ENCODE measurements at places on chromosomes 3 and 15.
A peak's percentile ranks its signal among the peaks of the same experiment; 100 is the strongest.

- no peak for DNase-seq
Measured at GRCh38 chr15:43212951-43213350, 7.9 kb downstream of the EPB42 start.

DNA sequence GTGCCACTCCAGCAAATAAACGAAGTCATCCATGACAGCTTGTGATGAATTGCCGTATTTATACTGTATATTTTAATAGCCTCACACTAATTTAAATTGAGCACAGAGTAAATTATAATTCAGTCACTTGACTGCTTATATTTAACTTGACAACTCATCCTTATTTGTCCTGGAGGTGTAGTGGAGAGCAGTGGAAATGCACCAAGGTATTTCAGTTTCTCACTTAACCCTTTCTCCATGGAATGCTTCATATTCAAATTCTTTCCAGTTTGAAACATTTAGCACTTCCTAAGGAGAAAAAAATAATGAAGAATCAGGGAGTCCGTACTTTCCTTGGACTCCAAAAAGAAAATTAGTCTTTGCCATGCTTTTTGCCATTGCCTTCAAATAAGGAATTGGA is 99.0 kb downstream of the MAP2K5 start:
- no peak for DNase-seq

DNA sequence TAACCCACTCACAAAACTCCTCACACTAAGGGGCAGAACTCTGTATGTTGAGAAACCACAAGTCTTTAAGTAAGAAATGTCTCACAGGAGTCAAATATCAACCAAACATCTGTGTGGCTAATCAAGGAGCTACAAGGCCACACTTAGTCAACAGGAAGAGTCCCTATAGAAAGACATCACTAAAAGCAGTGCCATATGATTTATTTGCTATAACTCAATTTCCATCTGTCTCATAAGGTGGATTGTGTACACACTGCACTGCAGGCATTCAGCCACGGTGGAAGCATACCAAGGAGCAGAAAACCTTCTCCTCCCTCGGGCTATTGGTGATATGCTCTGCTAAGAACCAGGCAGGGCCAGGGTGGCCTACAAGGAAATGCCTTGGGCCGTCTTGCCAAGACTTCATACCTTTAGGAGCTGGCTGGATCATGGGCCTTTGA is 197.6 kb upstream of the CFAP20DC start:
- DNase-seq = no peak

GRCh38 chr3:163491714-163492113 is 1586.6 kb downstream of the SI start:
- DNase-seq = no peak

GRCh38 chr15:48650931-48651330 is 5.4 kb upstream of the FBN1 start:
- DNase-seq = no peak

DNA sequence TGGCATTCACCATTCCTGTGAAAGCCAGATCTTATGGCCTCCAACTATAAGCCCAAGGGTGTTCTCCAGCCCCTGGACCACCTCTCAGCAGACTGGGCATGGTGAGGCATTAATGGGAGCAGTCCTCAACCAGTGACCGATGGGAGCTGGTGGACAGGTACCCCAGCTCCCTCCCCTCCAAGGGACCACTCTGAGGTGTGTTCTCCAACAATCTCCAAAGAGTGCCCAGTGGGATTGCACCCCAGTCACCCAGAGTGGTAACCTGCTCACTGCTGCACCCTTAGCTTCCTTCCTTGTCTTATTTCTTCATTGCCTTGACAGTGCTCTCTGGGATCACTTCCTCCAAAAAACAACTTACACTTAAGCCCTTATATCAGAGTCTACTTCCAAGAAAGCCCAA is 8.2 kb upstream of the ITGA11 start:
- DNase-seq = no peak

DNA sequence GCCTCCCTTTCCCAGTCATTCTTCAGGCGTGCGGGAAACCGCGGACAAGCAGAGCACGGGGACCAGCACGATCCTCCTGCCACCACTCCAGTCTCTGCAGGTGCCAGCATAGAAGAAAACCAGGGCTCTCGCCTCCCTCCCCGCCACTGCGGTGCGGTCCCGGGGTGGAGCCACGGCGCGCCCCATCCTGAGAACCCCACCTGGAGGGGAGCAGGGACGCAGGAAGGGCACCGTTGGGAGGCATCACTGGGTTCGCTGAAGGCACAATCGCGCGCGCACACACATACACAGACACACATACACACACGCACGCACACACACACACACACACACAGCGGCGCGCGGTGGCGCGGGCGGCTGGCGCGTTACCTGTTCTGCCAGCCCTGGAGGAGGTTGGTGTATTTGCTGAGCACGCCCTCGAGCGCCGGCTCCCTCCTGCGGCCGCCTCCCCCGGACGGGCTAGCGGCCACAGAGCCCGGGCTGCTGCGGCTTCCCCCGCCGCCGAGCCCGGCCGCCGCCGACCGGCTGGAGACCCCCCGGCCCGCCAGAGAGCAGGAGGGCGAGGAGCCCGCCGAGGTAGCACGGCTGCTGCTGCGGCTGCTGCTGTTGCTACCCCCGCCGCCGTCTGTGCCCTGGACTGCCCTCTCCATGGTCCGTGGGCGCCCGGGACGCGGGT is 394 bp downstream of the OSBPL10 start:
- DNase-seq = no peak

DNA sequence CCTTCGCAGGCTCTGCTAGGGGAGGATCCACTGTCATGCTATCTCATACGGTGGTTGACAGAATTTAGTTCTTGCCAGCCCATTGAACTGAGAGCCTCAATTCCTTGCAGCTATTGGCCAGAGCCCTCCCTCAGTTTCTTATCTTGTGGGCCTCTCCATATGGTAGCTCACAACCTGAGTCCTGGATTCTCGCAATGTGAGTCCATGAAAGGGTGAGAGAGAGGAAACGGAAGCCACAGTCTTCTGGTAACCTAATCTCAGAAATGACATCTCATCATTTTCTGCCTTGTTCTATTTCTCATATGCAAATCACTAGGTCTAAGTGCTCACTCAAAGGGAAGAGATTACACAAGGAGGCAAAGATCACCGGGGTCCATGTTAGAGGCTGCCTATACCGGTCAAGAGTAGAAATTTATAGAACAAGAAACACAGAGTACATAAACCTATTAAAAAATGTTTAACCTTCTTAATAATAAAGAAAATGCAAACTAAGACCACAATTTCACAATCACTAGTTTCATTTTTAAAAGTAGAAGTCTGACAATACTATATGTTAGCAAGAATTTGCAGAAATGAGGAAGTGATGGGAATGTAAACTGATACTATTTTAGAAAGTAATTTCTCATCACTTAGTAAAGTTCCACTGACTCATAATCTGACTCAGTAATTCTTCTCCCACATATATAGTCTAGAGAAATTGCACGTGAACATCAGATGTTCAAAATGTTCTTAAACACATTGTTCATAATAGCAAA is 378.4 kb upstream of the AGTR1 start:
- DNase-seq = no peak

- DNase-seq = peak; percentile 3
Measured at GRCh38 chr15:39828374-39828931, 45.8 kb upstream of the FSIP1 start.

DNA sequence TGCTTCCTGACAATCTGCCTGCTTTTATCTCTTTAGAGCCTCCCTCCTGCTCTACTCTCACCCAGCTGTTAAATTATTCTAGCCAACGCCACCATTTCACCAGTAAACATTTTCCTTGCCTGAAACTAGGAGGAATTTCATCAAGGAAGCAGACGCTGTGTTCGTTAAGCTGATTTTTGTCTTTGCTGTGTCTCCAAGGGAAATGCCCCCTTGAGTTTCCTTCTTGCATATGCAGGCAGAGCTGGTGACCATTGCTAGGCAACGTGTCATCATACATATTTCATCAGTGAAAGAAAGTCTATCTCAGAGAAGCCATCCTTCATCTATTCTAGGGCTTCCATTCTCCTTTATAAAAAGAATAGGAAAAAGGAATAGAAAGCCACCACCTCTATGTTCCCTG is 87.0 kb upstream of the ST8SIA2 start:
- no peak for DNase-seq

- DNase-seq = no peak
Measured at GRCh38 chr15:78035861-78036476, 41.5 kb downstream of the TBC1D2B start.

DNA sequence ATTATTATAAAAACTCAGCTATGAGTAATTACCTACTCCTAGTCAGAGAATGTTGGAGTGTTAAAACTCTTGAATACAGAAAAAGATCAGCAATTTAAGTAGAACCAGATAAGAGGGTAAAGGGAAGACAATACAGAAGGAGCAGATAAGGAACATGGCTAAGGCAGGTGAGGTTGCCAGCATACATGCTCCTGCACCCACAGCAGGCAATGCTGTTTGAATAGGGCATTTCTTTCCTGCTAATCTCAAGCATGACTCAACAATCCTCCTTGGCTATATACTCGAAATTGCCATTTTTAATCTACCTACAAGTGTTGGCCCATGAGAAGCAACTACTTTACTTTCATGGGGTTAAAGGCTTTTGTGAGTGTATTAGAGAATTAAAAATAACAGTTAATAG is 494.5 kb downstream of the DIPK2A start:
- no peak for DNase-seq

DNA sequence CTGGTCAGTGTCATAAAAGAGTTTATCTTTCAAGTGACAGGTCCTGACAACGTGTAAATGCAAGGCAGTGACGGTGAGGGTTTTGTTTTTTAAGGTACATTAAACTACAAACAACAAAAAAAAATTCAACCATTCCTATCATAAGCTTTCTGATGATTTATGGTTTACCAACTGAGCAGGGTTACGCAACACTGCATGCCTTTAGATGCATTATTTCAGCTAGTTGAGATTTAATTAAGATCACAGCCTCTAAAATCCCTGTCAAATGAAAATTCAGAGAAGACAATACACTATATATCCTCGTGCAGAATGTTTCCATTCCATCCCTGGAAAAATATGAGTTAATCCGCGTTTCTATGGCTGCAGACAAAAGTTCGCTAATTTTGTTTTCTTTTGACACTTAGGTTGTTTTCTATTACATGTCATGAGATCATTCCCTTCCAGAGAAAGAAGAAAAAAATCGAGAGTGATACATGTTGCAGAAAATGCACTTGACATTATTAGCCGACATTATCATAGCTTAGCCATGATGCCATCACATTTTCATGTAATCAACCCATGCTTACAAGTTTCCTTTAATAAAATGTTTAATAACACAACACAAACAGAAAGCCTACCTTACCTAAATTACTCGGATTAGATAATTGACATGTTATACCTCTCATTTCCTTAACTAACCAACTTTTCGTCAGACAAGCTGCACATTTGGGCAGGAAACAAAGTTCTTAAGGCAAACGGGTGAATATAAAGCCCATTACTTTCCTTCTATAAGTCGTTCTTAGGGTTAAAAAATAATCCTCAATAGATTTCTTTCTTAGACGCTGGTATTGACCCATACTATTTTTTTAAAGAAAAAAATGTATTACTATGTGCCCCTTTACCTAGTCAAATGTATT is 521.2 kb downstream of the FOXP1 start:
- DNase-seq = no peak
